A549 treated with GW870086 at 1 μM for 4 hours (cell line): ENCODE measurements at places on chromosomes 3 and 15. TPM values are rescaled to one million over a fixed set of nuclear protein-coding genes. Genes with fewer than 3 reads are reported as not detected.

FBXL2 gene
- 6.1 to 8.0 TPM (median 7.0 TPM) in 5 replicates for total RNA-seq

UBP1 gene
- 45.4 to 62.3 TPM (median 53.7 TPM) in 5 replicates for total RNA-seq

ARL6IP5 gene
- total RNA-seq = 80.4 to 113 TPM (median 95.7 TPM) in 5 replicates

BCL2A1 gene
- total RNA-seq = 10.2 to 13.6 TPM (median 10.8 TPM) in 5 replicates

HYAL2 gene
- total RNA-seq = 24.6 to 31.4 TPM (median 30.4 TPM) in 5 replicates
